ENCODE measurements at places on chromosomes 1 and 21. TPM values are rescaled to one million over a fixed set of nuclear protein-coding genes. Genes with fewer than 3 reads are reported as not detected.

ERVH48-1 gene
- total RNA-seq: 0.47 TPM

SPRR2A gene
- total RNA-seq: not detected

ALG14 gene
- 5.3 TPM for total RNA-seq

RNU1-4 gene
- under 0.01 TPM for total RNA-seq

USH2A gene
- 2.5 TPM for total RNA-seq

MTMR11 gene
- total RNA-seq: 50.4 TPM

S100A12 gene
- total RNA-seq: not detected

PPIE gene
- total RNA-seq: 71.5 TPM

ADAMTS1 gene
- total RNA-seq: 31.3 TPM

RBP7 gene
- 7.7 TPM for total RNA-seq

ESPN gene
- 404 TPM for total RNA-seq

ANGPTL3 gene
- not detected for total RNA-seq

LRRC39 gene
- 2.9 TPM for total RNA-seq

LCE1B gene
- not detected for total RNA-seq

AGBL4 gene
- total RNA-seq: 6.9 TPM

SH2D5 gene
- total RNA-seq: 5.8 TPM

PDZK1 gene
- total RNA-seq: 1.5 TPM

FAM72B gene
- total RNA-seq: 4.9 TPM

SPRR2G gene
- total RNA-seq: not detected

TAS1R1 gene
- total RNA-seq: 5.6 TPM

OR2T2 gene
- not detected for total RNA-seq

PRELP gene
- total RNA-seq: 10.0 TPM

OR2T35 gene
- total RNA-seq: not detected

CSDE1 gene
- total RNA-seq: 495 TPM

BEND5 gene
- total RNA-seq: 6.4 TPM

CFAP107 gene
- total RNA-seq: 8.1 TPM

INTS3 gene
- total RNA-seq: 121 TPM

SLC9C2 gene
- total RNA-seq: 15.9 TPM

PEX19 gene
- 48.5 TPM for total RNA-seq

CCDC190 gene
- total RNA-seq: 0.19 TPM

FAM72D gene
- total RNA-seq: 2.6 TPM

TCHHL1 gene
- total RNA-seq: not detected

COL9A2 gene
- total RNA-seq: 7.2 TPM

HORMAD1 gene
- 56.6 TPM for total RNA-seq

KIRREL1 gene
- 19.9 TPM for total RNA-seq

KDF1 gene
- total RNA-seq: 4.8 TPM

PLPPR4 gene
- total RNA-seq: 8.7 TPM

TTC22 gene
- 2.4 TPM for total RNA-seq

COL8A2 gene
- total RNA-seq: 1.3 TPM

KCNA3 gene
- total RNA-seq: 3.4 TPM

TFF3 gene
- total RNA-seq: 12.9 TPM

CYP4B1 gene
- total RNA-seq: 4.3 TPM

LAMC2 gene
- 1.9 TPM for total RNA-seq

INAVA gene
- total RNA-seq: 5.8 TPM

FH gene
- 39.7 TPM for total RNA-seq

FBLIM1 gene
- total RNA-seq: 32.8 TPM

ITLN2 gene
- total RNA-seq: 6.4 TPM

ATP1A4 gene
- 13.3 TPM for total RNA-seq

LRRN2 gene
- 27.4 TPM for total RNA-seq

PTPN22 gene
- total RNA-seq: 0.39 TPM

TAL1 gene
- total RNA-seq: 1.7 TPM

ADGRB2 gene
- total RNA-seq: 18.0 TPM

RAP1GAP gene
- total RNA-seq: 8.4 TPM

LAPTM5 gene
- 16.3 TPM for total RNA-seq

PLA2G5 gene
- 19.8 TPM for total RNA-seq

VSIG8 gene
- 0.43 TPM for total RNA-seq

NOS1AP gene
- 5.1 TPM for total RNA-seq

BRINP2 gene
- 5.9 TPM for total RNA-seq
